ENCODE measurements at places on chromosomes 5 and 9.

GRCh38 chr9:127863191-127863621 lies 8.7 kb upstream of the ENG start:
- no peak for DNase-seq

DNA sequence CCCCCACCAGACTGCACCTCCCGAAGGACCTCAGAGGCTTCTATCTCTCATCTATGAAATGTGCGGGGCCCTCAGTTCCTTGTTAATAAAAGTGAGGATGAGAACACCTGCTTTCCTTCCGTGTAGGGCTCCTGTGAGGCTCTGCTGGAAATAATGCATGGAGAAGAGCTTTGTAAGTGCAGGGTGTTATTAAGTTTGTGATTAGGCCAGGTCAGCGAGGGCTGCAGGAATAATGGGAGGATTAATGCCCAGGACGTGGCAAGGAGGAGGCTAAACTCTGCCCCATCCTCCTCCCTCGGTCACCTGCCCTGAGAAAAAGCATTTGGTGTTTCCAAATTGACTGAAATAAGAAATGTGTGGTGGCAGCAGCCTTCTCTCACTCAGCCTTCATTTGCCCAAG lies 83.5 kb upstream of the HSPA9 start:
- no peak for DNase-seq

DNA sequence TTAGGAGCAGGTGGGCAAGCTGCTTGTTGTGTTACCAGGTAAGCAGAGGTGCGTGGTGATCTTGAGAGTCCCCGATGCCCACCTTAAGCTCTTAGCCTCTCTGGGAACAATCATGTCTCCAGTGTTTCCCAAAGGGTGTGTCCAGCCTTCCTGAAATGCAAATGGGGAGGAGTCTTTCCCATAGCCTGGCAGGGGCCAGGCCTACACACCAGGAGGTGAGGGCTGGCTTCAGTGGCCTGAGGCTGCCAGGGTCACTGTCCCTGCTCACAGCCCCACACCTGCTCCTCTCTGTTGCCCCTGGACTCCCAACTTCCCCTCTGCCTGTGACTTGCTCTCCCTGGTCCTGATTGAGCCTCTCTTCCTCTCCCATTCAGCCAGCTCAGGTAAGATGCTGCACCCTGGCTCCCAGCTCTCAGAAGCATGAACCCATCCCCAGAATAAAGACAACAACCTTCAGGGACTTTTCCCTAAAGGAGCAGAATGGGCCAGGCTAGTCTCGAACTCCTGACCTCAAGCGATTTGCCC lies 65.7 kb upstream of the PHYKPL start:
- no peak for DNase-seq

DNA sequence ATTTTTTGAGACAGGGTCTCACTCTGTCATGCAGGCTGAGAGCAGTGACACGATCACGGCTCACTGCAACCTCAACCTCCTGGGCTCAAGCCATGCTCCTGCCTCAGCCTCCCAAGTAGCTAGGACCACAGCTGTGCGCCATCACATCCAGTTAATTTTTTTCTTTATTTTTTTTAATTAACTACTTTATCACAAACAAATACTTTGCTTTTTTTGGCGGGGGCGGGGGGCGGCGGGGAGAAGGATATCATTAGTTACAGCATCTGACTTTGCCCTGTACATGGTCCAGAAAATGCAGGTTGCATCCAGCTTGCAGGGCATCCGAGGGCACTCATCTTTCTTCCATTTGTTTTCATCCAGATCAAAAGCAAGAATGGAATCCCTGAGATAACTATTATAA lies 201.8 kb upstream of the IER5L start:
- DNase-seq = no peak

- DNase-seq = peak; percentile 40
Observed at GRCh38 chr5:74640450-74640953, at the start of gene ENC1. TSS of gene ENC1 (minus strand) at chr5:74640728. CDS start at chr5:74636485, 4,243 bp downstream.

- DNase-seq = no peak
Observed at GRCh38 chr5:96157077-96157780, 195.6 kb upstream of the ELL2 start.

DNA sequence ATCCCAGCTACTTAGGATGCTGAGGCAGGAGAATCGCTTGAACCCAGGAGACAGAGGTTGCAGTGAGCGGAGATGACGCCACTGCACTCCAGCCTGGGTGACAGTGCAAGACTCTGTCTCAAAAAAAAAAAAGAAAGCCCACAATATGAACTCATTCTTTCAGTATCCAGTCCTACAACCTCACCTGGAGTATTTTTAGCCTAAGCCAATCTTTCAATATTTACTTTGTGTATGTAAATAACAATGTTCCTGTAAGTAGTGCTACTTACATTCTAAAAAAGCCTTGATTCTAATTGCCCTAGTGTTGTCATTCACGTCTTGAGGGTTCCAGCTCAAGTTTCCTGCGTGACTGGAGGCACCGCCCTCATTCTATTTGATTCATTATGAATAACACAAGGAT lies 62.0 kb downstream of the BHMT start:
- DNase-seq = no peak

DNA sequence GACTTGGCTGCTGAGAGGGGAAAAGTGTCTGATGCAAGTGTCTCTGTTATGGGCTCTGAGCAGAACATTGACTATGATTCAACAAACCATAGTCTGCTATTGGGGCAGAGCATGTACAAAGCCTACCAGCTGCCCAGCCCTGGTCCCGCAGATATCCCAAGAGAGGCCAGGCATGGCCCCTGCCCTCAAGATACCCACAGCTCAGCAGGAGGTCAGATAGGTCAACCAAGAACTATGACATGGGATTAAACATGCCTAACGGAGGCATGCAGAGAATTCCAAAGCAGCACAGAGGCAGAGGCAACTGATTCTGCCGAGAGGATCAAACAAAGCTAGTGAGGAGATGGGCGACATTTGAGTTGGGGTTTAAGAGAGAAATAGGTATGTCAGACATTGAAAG lies 39.9 kb upstream of the CPLX2 start:
- DNase-seq = no peak

DNA sequence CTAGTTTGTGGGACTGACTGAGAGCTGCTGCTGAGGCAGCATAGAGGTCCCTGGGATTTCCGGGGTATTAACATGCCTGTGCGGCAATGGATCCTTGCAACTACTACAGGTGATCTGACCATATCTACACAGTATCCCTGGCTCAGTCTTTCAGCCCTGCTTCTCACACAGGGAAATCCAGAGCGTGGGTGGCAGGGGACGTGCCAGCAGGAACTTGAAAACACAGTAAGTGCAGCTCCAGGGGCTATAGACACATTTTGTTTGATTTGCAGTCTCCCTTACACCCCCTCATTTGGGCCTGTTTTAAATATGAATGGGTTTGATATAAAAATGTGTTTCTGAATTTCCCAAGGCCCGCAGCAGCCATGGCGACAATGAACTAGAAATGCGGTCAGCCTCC lies 209.5 kb downstream of the DCP2 start:
- no peak for DNase-seq

- DNase-seq = no peak
Observed at GRCh38 chr5:172266071-172266675, 17.4 kb downstream of the UBTD2 start.

DNA sequence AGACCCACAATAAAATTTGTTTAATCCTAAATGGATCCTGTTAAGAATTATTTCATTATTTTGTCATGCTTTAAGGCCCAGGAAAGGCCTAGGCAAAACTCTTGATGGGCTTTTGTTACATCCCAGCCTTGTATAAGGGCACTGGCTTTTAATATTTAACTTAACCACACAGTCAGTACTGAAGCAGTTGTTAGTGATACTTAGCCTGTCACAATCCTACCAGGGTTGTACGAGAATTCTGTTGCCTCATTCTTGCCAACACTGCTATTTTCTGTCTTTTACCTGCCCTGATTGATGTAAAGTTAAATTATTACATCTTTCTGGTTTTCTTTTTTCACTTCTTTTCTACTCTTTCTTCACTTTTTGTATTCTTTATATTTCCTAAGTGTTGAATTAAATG lies 10.9 kb downstream of the ZNF169 start:
- no peak for DNase-seq

DNA sequence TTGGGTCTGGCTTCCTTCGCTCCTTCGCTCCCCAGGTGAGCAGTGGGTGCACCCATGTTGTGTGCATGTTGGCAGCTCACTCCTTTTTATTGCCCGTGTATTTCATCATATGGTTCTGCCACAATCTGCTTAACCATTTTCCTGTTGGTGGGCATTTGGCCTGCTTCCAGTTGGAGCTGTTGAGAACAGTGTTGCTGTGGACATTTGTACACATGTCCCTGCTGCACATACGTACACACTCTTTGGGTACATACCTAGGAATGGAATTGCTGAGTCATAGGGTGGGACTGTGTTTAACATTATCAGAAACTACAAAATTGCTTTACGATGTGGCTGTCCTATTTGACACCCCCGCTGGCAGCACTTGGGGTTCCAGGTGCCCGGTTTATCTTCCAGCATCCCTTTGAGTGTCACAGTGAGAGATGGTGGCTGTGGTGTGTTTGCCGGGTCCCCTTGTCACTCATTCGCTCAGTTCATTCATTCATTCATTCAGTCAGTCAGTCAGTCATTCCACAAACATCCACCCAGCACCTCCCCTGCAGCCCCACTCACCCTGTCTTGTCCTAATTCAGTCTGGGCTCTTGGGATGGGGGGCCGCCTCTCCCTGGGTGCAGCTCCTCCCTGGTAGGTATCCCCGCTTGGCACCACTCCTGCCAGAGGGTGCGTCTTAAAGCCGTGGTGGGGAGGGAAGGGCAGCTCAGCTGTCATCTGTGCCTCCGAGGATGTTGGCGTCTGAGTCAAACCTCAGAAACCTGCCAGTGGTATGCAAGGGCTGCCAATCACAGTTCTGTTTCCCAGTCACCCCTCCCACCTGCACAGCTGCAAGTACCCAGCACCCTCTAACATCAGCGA lies 7.9 kb upstream of the FIBCD1 start:
- DNase-seq = no peak

- DNase-seq = no peak
Observed at GRCh38 chr9:129014608-129015007, 13.5 kb downstream of the SH3GLB2 start.

DNA sequence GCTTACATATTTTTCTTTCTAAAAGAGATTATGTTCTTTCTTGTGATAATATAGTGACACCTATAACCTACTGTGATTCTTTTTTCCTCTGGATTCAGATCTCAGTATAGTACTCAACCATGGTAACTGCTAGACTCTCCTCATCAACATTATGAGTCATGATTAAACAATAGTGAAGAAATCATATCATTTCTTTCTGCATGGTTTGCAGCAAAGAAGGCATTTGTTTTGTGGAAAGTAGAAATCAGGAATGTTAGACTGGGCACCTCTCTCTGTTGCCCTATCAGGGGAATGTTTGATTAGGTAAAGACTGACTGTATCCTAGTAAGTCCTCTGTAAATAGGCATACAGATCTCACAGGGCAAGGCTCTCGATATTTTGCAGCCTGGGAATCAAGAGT lies 25.6 kb upstream of the SMC2 start:
- no peak for DNase-seq

- no peak for DNase-seq
Observed at GRCh38 chr5:1174122-1174936, 27.1 kb upstream of the SLC6A19 start.
